ENCODE measurements at places on chromosomes 5 and 9.

DNA sequence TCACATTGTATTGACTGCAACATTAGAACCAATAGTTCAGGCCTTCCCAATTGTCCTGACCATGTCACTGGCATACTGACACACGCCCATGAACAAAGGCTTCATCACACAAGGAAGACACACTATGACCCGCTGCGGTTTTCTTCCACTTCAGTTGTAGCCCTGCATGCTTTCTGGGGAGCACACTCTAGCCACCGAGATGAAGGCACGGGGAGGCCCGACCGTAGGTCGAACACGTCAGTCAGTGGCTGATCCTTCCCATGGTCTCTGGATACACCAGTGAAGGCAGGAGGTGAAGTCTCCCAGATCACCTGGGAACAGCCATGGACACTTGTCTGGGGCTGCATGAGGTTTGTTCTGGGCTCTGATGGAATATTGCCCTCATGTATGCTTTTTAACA lies 224.7 kb downstream of the FSTL4 start:
- no peak for DNase-seq

- no peak for DNase-seq
Measured at GRCh38 chr9:121156263-121156731, 45.4 kb downstream of the RAB14 start.

- DNase-seq, result no peak
Measured at GRCh38 chr5:167952278-167952995, 339.0 kb upstream of the WWC1 start.

GRCh38 chr9:88531920-88532698 lies 2.9 kb upstream of the NXNL2 start:
- no peak for DNase-seq

DNA sequence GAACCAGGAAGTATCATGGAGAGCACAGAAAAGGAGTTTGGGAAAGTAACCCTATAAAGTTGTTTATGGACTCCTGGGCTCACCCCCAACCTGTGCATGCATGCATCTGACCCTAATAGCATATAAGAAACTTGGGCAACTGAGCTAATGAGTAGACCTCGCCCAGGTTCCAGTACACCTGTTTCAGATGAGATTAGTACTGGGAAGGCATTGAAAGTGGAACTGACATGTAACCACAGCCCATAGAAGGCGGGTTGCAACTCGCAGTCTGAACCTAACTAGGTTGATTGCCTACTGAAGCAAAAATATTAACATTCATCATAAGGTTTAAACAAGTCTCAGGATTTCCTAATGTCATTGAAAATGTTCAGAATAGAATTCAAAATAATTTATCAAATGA lies 87.0 kb downstream of the WNK2 start:
- no peak for DNase-seq

GRCh38 chr9:72554221-72554641 lies 32.8 kb downstream of the TMC1 start:
- no peak for DNase-seq

GRCh38 chr5:163347671-163348070 lies 89.7 kb upstream of the CCNG1 start:
- peak; percentile 6 for DNase-seq

GRCh38 chr5:159414021-159414420 lies 83.7 kb upstream of the IL12B start:
- DNase-seq, result no peak

DNA sequence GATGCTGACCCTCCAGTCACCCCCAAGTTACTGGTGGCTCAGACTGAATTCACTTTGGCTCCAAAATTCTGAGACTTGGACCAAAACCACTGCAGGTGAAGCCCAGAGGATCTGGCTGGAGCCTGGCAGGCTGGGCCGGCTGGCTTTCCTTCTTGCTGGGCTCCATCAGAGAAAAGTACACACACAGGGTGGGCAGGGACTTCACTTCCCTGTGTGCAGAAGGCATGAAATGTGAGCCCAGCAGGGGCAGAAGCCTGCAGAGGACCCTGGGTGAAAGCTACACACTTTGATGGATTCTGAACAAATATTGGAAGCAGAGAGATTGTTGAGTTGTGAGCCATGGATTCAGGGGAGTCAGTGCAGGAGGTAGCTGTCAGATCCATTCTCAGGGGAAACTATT lies 18.4 kb downstream of the NR4A3 start:
- no peak for DNase-seq

DNA sequence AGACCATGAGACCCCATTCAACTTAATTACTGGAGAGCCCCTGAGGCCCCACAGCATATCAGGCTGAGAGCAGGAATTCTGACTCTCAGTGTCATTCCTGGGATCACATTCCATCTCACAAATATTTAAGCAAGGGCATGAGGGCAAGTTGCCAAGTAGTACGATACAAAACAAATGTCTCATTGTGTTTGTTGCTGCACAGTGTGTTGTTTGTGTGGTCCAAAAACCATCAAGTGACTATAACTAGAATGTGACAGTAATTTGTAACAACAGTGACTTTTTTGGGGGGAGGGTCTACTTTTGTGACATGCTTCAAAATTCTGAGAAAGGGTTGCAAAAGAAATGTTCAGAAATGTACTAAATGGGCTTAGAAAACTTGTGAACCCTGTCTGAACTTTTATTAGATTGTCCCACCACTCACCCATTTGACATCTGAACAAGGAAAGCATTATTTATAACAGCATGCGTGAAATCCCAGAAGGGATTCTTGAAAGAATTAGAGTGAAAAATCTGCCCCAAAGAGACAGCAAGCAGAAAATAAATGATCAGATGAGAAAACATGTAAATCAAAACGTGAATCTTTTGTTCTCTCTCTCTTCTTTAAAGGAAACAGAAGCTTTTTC lies 347.0 kb downstream of the NTRK2 start:
- DNase-seq, result no peak

- no peak for DNase-seq
Measured at GRCh38 chr9:19140259-19140658, 13.0 kb upstream of the PLIN2 start.

DNA sequence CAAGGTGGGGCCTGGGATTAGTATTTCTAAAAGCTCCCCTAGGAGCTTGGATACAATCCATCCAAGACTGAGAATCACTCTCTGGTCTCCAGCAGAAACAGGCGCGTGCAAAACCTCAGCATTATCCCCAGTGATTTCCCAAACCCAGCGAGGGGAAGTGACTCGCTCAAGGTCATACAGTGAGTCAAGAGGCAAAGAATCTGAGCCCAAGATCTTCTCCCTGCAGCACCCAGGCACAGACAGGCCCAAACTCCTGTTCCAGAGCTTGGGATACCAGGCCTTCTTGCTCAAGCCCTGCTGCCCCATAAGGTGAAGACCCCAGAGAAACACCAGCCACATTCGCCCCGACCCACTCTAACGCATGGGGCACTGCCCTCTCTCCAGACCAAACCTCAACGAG lies 33.2 kb downstream of the SHB start:
- DNase-seq, result no peak

- no peak for DNase-seq
Measured at GRCh38 chr5:90830058-90830457, 271.5 kb downstream of the ADGRV1 start.

GRCh38 chr5:160029004-160029403 lies 20.1 kb downstream of the TTC1 start:
- DNase-seq, result no peak

DNA sequence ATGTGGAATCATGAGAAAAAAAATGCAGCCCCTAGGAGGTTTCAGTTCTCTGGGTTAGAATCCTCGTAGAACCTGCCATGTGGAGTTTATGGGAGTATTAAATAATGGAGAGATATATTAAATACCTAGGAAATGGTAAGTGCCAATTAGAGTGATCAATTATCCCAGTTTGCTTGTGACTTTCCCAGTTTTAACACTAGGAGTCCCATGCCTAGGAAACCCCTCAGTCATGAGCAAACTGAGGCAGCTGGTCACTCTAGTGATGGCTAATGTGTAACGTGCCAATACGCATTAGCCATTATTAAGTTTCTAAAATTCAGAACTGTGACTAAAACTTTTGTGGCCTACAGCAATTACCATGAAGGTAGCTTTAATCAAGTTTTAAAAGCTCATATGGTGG lies 720.6 kb downstream of the TAF11L14 start:
- no peak for DNase-seq

GRCh38 chr5:121292664-121293063 lies 559.0 kb upstream of the FTMT start:
- DNase-seq, result no peak

- no peak for DNase-seq
Measured at GRCh38 chr5:176638437-176638836, 8.0 kb downstream of the EIF4E1B start.

DNA sequence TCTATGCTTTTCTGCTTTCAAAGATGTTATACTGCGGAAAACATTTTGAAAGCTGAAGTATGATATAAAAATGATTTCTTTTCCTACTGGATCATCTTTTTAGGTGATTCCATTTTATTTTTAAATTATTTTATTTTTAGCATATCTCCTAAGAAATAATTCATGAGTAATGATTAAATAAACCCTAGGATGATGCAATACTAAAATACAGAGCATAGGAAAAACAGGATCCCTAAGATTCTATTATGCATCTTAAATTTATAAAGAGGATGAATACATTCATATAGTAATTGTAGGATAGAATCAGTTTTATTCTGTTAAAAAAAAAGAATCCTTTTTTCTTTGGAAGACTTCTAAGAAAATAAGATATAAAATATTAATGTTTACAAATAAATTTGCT lies 10.9 kb downstream of the POLK start:
- no peak for DNase-seq

DNA sequence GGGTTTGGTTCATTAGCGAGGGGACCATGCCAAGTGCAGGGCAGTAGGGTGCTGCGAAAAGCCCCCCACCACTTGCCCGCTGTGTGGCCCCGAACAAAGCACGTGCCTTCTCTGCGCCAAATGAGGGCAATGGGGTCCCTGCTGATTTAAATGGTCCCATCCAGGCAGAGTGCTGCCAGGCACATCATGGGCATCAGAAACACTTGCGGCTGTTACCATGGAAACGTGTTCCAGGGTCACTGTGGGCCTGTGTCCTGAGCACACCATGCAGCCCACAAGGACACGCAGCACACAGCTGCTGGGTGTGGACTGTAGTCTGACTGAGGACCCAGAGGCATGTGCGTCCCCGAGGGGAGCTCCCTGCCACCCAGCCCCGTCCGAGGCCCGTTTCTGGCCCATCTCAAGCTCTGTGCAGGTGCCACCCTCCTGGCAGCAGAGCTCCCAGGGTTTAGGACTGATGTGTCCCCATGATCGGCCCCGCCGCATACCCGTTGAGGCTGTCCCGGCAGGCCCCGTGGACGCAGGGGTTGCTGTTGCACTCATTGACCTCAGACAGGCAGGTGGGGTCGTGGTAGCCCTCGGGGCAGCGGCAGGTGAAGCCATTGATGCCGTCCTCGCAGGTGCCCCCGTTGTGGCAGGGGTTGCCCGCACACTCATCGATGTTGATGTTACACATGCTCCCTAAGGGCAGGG lies 31.3 kb upstream of the SEC16A start:
- no peak for DNase-seq

DNA sequence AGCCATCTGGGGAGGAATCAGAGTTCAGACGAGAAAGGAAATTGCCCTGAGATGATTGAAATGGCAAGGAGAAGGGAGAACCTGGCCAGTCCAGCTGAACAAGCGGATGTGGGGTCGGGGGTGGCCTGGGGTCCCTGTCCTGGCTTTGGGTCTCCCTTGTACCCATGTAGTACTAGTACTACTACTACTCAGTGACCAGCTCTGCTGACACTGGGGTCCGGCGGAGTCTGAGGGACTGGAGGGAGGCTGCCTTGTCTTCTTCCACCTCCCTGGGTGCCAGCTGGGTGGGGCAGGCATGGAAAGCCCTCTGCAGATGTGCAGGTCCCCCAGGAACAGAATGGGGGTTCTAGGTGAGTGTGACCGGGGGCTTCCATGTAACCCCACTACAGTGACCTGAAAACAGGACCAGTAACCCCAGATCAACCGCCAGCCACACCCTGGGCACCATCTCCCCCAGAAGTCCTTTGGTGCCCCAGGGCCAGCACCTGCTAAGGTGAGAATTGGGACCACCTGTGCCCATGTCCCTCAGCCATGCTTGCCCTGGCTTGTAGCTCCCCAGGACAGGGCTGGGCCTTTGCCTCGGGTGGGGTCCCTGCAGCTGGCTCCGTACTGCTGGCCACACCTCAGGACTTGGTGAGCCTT lies 89.1 kb upstream of the COL5A1 start:
- no peak for DNase-seq

DNA sequence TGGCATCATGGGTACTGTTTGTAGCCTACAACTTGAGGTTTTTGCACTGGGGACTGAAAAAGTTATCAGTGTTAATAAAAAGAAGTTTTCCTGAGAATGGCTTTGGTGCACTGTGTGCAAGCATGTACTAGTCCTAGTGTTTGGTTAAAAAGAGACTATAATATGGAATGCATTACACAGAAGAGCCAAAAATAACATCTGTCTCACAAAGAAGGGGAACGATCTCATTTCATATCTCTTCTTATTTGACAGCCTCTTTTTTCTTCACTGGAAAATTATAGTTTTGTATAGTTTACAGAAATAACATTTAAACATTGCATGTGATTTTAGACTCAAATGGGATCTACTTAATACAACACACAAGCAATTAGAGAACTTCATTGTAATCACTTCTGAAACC lies 127.0 kb upstream of the GDNF start:
- no peak for DNase-seq

- no peak for DNase-seq
Measured at GRCh38 chr9:73148447-73148937, 3.2 kb upstream of the ANXA1 start.

DNA sequence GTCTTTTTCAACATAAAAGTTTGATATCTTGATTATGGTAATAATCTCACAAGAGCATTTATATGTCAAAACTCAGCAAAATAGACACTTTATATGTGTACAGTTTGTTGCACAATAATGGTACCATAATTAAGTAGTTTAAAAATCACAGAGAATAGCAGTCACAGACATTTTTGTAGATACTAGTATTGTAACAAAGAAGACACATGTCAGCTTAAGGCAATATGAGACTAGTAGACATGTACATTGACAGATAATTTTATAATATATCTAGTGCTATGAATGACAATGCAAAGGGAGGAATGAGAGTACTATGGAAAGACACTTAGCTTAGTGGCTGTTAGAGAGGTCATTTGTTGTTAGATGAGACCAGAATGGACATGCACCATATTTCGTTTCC lies 1490.6 kb upstream of the CDH6 start:
- no peak for DNase-seq

DNA sequence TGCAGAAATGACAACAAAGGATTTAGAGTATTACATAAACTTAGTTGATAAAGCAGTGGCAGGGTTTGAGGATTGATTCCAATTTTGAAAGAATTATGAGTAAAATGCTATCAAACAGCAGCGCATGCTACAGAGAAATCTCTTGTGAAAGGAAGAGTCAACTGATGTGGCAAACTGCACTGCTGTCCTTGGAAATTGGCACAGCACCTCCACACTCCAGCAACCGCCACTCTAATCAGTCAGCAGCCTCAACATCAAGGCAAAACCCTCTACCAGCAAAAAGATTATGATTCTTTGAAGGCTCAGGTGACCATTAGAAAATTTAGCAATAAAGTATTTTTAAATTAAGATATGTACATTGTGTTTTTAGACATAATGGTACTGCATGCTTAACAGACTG lies 66.4 kb downstream of the AUH start:
- no peak for DNase-seq

- DNase-seq, result no peak
Measured at GRCh38 chr5:132069561-132069960, 4.0 kb upstream of the CSF2 start.

GRCh38 chr9:84827216-84827765 lies 157.8 kb downstream of the NTRK2 start:
- no peak for DNase-seq

Data from NCI-H1930 (cell line).